Naive thymus-derived CD8-positive, alpha-beta T cell (primary cell): ENCODE measurements at places on chromosomes 2 and 18. TPM values are rescaled to one million over a fixed set of nuclear protein-coding genes. Genes with fewer than 3 reads are reported as not detected.

Gene THSD7B
- total RNA-seq, result not detected

Gene SIX2
- not detected for total RNA-seq

Gene VSNL1
- not detected for total RNA-seq

Gene CCBE1
- total RNA-seq, result not detected

Gene POTEI
- not detected for total RNA-seq

Gene CCDC68
- not detected for total RNA-seq

Gene ARL4C
- total RNA-seq, result 142 TPM

Gene PMAIP1
- total RNA-seq, result 20.3 TPM

Gene LRATD1
- total RNA-seq, result not detected

Gene TEX261
- total RNA-seq, result 58.1 TPM

Gene RNU2-63P
- 3.7 TPM for total RNA-seq

Gene GPR45
- not detected for total RNA-seq

Gene EMX1
- total RNA-seq, result not detected

Gene FTCDNL1
- 3.0 TPM for total RNA-seq

Gene STPG4
- total RNA-seq, result 1.0 TPM

Gene CIDEA
- not detected for total RNA-seq

Gene IL1R2
- total RNA-seq, result not detected

Gene NEU2
- not detected for total RNA-seq

Gene CASP8
- 212 TPM for total RNA-seq

Gene SDC1
- not detected for total RNA-seq

Gene ABCG5
- not detected for total RNA-seq

Gene ANKRD62
- total RNA-seq, result not detected

Gene SPATA3
- total RNA-seq, result not detected

Gene ACMSD
- total RNA-seq, result not detected

Gene NR4A2
- 1.8 TPM for total RNA-seq

Gene ANKRD30BL
- not detected for total RNA-seq

Gene CARF
- total RNA-seq, result 26.5 TPM

Gene CBLN2
- total RNA-seq, result not detected

Gene SKOR2
- not detected for total RNA-seq

Gene CCDC150
- total RNA-seq, result 0.49 TPM

Gene CD8B2
- total RNA-seq, result 13.1 TPM

Gene NT5C1B
- not detected for total RNA-seq

Gene CXCR4
- total RNA-seq, result 366 TPM

Gene ACP1
- 104 TPM for total RNA-seq

Gene LDLRAD4
- 52.9 TPM for total RNA-seq
